T-helper 2 cell (primary cell): ENCODE measurements at places on chromosomes 5 and 9.

DNA sequence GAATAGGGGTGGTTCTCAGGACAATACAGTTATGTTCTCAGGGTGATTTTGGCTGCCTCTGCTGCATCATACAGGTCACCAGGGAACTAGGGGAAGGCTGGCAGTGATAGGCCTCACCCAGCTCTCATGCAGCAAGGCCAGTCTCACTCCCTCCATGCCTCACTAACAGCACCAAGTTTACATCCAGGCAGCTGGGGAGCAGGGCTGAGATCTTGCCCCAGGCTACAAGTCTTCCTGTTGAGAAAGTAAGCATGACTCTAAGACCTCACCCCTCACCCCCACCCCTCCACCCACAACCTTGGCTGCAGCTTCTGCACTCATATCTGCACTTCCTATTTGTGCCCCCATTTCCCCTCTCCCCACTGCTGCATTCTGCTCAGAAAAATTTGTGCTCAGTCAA, 481.2 kb downstream of the ACTL7B start:
- DNase-seq: no peak

- DNase-seq: no peak
Measured at GRCh38 chr9:133768859-133769510, 30.8 kb upstream of the SARDH start.

- DNase-seq: no peak
Measured at GRCh38 chr5:135842737-135843136, 8.3 kb downstream of the SLC25A48 start.

GRCh38 chr9:89655990-89656657, 51.3 kb downstream of the GADD45G start:
- no peak for DNase-seq

DNA sequence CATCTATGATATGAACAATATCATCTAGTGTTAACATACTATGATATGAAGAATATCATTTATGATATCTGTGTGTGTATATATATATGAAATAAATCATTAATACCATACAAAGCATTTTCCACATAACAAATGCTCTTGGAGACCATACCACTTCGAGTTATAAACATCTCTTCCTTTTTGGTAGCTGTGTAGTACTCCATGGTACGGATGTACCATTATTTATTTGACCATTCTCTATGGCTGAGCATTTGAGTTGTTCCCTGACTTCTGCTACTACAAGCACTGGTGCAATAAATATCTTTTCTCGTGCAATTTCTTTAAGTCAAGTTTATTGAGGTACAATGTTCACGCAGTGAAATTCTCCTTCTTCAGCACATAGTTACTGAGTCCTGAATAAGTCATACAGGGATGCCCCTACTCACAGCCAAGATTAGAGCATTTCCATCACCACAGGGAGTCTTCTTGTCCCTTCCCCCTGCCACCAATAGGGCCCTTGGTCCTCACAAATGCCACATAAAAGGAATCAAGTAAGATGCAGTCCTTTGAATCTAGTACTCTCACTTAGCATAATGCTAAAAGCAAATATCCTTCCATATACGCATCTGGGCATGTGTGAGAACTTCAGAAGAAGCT, 75.2 kb upstream of the SLC25A48 start:
- DNase-seq: no peak

DNA sequence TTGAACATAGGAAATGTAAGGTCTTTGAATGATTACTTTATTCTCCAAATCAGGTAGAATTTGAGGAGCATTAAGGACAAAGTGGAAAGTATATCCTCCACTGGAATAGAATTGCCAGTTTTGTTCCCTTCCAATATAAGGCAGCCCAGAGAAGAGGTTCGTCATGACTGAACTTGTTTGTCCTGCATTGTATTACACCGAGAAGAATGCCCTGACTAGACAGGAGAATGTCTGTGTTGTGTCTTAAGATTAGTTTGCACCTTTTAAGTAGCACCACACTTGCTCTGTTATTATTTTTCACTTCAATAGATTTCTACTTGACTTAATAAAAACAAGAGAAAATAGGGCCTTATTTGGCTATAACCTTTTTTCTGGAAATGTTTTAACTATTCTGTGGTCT, 586.2 kb upstream of the PTGER4 start:
- DNase-seq: no peak

- DNase-seq: no peak
Measured at GRCh38 chr9:30058463-30058862, 2326.0 kb upstream of the ACO1 start.

GRCh38 chr5:150464554-150465012, 15.0 kb upstream of the RPS14 start:
- no peak for DNase-seq

- DNase-seq: no peak
Measured at GRCh38 chr5:139283252-139284166, 10.0 kb upstream of the MATR3 start.
